ENCODE measurements at places on chromosomes 2 and 18.

DNA sequence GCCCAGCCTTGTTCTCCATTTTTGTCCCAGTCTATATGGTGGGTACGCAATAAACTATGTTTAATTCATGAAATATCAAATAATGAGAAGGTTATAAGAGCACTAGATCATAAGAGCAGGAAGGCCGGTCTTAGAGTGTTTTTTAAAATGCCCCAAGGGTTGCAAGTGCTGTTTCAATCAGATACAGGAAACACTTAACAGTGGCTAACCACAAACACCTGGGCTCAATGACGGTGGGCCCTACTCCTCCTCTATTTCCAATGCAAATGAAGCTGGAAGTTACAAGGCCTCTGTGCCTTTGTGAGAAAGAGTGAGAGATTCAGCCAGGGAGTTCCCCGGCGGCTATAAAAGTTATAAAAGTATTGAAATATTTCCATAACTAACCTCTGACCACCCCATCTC is 18.9 kb upstream of the WDR33 start:
- no peak for DNase-seq

DNA sequence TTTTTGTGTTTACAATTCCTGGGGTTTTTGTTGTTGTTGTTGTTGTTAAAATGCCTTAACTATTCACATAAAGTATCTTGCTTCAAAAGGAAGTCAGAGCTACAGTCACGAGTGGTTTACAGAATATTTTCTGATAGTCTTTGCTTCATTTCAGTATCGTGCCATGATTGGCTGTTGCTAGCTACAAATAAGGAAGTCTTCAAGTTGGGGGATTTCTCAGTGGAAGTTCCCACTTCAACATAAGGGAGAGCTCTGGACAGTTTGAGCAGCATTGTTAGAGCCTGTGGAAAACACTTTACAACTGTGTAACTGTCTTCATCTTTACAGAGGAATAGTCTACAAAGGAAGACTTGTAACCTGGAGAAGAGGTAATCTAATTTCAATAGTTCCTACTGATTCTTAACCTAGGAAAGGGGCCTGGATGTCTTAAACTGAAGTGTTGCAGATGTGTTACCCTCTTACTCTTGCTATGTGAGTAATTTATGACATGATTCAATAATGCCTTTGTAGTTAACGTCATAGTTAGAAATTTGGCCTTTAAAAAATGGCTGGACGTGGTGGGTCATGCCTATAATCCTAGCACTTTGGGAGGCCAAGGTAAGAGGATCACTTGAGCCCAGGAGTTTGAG is 23.4 kb upstream of the TANK start:
- DNase-seq, result peak; percentile 51

DNA sequence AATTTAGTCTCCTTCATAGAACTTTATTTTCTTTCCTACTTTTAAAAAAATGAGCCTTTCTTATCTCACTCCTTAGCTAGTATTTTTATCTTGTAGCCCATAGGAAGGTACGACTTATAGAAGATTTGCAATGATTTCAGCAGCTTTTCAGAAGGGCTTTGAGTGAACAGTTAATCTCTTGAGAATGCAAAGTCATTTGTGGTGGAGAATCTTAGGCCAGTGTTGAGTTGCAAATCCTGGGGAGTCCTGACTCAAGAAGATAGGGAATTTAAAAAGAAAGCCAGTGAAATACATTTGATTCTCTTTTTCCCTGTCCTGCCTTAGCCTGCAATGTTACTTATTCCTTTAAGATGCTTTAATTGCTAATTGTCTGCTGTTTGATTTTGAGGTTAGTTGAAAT is 33.6 kb downstream of the LYPD6 start:
- DNase-seq, result no peak

DNA sequence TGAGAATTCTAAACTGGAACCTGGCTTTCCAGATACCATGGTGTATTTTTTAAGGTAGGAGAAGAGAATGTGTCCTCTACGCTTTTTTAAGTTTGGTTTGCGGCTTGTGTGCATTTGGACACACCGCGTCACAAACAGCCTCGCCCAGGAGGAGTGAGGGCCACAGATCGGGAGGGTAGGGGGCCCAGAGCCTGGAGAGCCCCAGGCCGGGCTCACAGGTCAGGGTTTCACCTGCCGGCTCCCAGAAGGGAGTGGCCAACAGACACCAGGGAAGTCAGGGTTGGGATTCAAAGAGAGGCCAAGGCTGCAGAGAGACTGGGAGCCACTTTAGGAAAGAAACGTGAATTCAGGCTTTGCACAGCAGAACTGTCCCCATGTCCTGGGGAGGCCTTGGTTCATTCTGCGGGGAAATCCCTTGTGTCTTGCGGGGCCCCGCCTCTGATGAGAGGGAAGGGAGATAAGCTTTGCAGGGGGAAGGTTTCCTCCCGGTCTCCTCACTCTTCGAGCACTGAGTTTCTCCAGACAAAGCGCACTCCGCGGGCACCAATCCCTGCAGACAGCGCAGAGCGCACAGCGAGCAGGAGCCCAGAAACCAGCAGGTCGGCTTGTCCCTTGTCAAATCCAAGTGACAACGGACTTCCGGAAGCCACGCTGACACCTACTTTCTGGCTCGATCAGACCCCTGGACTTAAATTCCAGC is 2.0 kb upstream of the TUBB6 start:
- DNase-seq, result peak; percentile 42

GRCh38 chr2:158191076-158191895 is 89.6 kb downstream of the UPP2 start:
- DNase-seq, result no peak

DNA sequence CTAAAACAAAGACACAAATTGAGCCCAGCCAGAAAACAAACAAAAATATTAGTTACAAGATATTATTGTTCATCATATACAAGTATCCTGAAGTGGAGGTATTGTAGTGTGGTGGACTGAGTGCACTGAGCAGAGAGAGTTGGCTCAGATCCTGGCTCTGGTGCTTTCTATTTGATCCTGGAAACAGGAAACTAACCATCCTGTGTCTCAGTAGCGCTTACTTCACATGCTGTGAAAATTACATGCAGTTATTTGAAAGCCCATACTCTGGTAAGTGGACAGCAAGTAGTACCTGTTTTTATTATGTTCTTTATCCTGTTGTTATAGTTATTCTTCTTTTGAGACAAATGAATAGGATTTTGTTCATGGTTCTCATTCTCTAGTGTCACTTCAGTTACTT is 84.3 kb upstream of the CRIM1 start:
- no peak for DNase-seq

GRCh38 chr2:33267756-33268155 is 208.7 kb upstream of the RASGRP3 start:
- DNase-seq, result peak; percentile 31

- no peak for DNase-seq
Measured at GRCh38 chr2:34365932-34366331, 766.8 kb upstream of the FAM98A start.

GRCh38 chr18:44410740-44411139 is 269.9 kb upstream of the SETBP1 start:
- no peak for DNase-seq

DNA sequence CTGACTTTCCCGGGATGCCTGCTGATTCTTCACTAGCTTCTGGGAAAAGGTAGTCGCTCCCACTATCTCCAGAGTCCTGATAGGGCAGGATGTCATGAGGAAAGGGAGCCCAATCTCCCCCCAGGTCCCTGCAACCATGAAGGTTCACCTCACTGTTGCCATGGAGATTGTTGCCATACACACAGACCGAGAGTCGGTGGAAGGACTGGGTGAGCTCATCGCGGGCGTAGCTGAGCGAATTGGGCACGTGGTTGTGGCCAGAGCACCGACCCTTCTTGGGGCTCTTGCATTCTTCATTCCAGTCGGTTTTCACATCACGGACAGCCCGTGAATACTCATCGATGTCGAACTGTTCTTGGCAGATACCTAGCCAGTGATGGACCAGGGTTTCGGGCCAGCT is 97.4 kb downstream of the MEP1B start:
- no peak for DNase-seq

DNA sequence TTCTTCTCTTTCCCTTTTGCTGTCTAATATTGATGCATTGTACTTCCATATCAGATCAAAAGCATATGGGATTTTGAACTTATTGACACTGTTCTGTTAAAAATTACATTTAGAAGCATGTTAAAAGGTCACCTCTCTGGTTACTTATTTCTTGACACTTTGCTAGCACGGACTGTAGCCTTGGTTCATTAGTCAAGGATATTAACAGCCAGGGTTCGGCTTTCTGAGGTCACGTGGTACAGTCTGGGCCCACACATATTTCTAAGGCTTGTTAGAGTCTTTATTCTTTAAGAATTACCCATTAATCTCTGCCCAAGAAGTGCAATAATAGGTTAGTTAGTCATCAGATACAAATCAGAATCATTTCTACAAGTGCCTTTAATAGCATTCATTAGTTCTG is 1035.8 kb upstream of the FANCL start:
- no peak for DNase-seq

DNA sequence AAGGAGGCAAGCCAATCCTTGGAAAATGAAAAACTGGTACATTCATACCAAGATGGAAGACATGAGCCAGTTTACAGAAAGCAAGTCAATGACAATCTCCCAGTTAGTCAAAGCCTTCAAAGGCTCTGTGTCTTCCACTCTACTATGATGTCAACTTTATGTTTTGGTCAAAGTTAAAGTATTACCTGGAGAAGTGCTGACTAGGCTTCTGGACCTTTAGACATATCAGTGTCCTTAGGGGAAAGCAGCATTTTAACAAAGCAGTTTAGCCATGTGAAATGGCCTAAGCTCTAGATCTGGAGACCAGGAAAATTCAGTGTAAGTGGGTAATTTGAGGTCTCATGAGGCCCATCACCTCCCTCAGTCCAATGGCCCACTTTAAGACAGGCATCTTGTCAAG is 30.8 kb downstream of the AAK1 start:
- no peak for DNase-seq

GRCh38 chr2:151410485-151410834 is 758 bp downstream of the RIF1 start:
- peak; percentile 10 for DNase-seq

GRCh38 chr18:12857215-12857905 is 26.7 kb downstream of the PTPN2 start:
- DNase-seq, result no peak

- no peak for DNase-seq
Measured at GRCh38 chr2:140539242-140539875, 1591.5 kb downstream of the LRP1B start.

- DNase-seq, result no peak
Measured at GRCh38 chr2:5845798-5846330, 153.7 kb downstream of the SOX11 start.

DNA sequence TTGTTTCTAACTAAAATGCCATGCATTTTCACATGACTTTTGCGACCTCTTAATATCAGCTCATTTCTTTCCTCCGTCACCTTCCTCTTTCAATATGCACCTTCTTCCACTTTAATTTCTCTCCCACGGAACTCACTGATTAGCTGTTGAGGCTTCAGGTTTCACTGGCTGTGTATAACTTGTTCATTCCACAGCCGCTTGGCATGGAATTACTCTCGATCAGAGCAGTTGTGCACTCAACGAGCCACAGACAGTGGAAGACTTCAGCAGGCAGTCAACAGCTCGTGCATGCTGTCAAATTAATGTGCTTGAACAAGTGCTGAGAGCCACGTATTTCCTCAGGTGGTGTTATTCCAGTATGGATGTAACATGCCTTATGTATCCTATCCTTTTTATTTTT is 491.2 kb upstream of the DDX18 start:
- DNase-seq, result no peak

GRCh38 chr2:217973008-217973787 is 29.6 kb downstream of the TNS1 start:
- DNase-seq, result no peak

GRCh38 chr2:174574657-174575056 is 22.9 kb downstream of the WIPF1 start:
- no peak for DNase-seq

DNA sequence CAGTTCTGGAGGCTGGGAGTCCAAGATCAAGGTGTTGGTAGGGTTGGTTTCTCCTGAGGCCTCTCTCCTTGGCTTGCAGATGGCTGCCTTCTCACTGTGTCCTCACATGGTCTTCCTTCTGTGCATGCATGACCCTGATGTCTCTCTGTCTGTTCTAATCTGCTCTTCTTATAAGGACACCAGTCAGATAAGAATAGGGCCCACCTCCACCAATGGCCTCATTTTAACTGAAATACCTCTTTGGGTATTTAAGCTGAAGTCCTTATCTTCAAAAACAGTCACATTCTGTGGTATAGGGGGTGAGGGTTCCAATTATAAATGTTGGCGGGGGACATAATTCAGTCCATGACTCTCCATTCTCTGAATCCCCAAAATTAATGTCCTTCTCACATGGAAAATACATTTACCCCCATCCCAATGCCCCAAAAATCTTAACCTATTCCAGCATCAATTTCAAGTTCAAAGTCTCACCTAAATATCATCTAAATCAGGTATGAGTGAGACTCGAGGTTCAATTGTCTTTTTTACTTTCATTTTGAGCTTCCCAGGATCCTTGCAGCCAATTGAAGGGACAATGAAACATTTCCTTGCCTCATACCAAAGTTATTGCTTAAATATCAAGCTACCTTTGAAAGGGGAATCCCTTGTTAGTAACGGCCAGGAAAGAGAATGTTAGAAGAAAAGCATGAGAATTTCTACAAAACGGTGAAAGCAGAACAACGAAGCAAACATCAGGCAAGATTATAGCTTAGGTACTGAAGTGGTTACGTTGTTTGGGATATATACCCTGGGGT is 20.6 kb upstream of the CNOT11 start:
- no peak for DNase-seq

- peak; percentile 71 for DNase-seq
Measured at GRCh38 chr2:74379851-74380789, at the start of gene DCTN1. Gene DCTN1, minus strand, starts transcription at chr2:74380311. Its CDS starts 274 bp downstream, at chr2:74380037.

- DNase-seq, result no peak
Measured at GRCh38 chr18:56351911-56352500, 286.4 kb downstream of the TXNL1 start.

Data from cardiac fibroblast (primary cell).